Heart left ventricle (tissue), 16 donors: ENCODE measurements at places on chromosomes 1 and 21. TPM values are rescaled to one million over a fixed set of nuclear protein-coding genes. Genes with fewer than 3 reads are reported as not detected.

DNAJC6 gene
- polyA plus RNA-seq, result 5.6 TPM

HTR6 gene
- polyA plus RNA-seq, result not detected

PTPRU gene
- polyA plus RNA-seq, result 13.8 TPM

ZNF593 gene
- polyA plus RNA-seq, result 43.1 TPM

LAMB3 gene
- 5.3 TPM for polyA plus RNA-seq

RGS7 gene
- polyA plus RNA-seq, result not detected

LGR6 gene
- 1.7 TPM for polyA plus RNA-seq

SYDE2 gene
- 6.0 TPM for polyA plus RNA-seq

ADCY10 gene
- 0.19 TPM for polyA plus RNA-seq

LAX1 gene
- 0.07 TPM for polyA plus RNA-seq

TMEM125 gene
- 0.30 TPM for polyA plus RNA-seq
